ENCODE measurements at places on chromosomes 1 and 21.

DNA sequence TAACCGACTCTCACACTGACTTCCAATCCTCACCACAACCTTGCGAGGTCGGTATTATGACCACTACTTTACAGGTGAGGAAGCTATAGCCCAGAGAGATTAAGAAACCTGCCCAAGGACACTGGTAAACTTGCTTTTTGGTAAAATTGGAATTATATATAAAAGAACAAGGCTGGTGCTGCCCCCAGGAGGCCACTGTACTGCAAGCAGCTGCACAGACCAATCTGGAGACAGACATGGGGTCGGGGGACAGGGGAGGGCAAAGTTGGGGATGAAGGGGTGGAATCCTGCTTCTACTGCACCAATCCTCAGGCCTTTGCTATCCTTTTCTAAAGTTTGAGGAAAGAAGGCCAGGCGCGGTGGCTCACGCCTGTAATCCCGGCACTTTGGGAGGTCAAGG, 280.8 kb downstream of the SPATA17 start:
- no peak for DNase-seq

- peak; percentile 39 for DNase-seq
These were observed 1.9 kb upstream of the ZSCAN20 start for GRCh38 chr1:33470495-33471012.

DNA sequence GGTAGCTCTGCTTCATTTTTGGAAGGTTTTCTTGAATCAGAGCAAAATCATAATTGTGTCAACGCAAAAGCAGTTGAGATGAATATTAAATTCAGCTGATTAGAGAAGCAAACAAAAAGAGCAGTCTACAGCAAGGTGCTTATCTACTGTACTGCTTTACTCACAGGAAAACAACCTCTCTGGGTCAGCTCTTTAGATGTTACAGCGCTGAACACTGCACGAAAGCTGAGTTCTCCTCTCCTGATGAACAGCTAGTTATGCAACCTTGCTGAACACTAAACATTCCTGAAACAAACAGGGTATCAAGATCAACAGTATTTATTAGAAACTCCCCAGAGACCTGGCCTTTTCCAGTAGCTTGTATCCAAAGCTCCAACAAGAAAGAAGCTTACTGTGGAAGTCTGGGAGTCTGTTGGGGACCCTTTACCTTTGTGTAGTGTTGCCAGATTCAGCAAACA, 41.3 kb downstream of the TBCE start:
- DNase-seq, result no peak

DNA sequence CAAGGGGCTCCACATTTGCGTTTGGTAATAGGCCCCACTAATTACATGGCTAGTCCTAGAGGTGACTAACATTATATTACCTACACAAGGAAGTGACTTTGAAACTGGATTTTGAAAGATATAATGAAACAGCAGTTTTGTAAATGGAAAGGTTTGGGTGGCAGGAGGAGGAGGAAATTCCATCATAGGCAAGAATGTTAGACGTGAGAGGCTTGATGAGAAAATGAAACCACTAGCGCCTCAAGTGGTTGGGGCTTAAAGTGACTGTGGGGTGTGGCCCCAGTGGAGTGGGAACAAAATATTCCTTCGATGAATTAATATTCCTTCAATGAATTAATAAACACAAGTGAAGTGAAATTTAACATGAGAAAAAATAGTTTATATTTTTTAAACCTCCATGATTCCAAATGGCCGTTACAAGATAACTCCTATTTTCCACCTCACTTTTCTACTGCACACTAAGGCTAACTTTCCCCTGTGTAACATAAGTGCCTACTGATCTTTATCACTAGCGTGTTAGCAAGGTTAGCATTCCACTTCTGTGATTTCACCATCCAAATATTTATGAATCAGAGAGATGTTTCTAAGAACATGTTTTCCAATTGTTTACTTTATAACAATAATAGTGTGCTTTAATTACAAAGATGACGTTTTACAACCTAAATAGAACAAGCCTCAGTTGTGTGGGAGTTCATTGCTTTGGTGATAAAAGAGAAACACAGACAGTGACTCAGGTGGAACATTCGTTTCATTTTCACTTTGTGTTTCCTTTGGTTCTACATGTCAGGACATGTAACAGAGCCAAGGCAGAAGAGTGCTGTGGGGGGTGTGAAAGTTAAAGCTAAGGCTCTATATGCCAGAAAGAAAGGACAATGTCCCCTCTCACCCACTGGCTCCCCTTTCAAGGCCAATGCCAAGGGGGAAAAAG, 12.5 kb upstream of the ATF3 start:
- no peak for DNase-seq

- no peak for DNase-seq
These were observed 156.7 kb upstream of the ARHGEF16 start for GRCh38 chr1:3297756-3298155.

GRCh38 chr1:151384584-151384983, 12.1 kb upstream of the SELENBP1 start:
- DNase-seq, result no peak

DNA sequence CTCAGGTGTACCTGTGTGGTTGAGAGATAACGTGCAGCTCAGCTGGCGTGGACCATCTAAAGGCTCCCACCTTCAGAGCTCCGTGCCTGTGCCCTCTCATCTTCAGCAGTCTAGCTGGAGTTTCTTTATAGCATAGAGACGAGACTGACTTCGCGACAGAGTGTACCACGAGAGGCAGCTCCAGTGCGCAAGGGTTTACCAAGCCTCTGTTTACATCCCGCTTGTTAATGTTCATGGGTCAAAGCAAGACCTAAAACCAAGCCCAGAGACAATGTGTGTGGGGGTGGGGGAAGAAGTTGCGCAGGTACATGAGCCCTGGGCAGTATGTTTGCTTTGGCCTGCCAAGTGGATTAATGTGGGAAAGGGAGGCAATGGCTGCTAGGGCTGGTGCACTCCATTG, 15.6 kb downstream of the RHOU start:
- DNase-seq, result no peak

Data from stimulated activated CD4-positive, alpha-beta T cell treated with anti-CD3 and anti-CD28 coated beads, Interleukin-4, amount 100 ng/mL, for 48 hours (primary cell).